ENCODE measurements at places on chromosomes 12 and 14.

DNA sequence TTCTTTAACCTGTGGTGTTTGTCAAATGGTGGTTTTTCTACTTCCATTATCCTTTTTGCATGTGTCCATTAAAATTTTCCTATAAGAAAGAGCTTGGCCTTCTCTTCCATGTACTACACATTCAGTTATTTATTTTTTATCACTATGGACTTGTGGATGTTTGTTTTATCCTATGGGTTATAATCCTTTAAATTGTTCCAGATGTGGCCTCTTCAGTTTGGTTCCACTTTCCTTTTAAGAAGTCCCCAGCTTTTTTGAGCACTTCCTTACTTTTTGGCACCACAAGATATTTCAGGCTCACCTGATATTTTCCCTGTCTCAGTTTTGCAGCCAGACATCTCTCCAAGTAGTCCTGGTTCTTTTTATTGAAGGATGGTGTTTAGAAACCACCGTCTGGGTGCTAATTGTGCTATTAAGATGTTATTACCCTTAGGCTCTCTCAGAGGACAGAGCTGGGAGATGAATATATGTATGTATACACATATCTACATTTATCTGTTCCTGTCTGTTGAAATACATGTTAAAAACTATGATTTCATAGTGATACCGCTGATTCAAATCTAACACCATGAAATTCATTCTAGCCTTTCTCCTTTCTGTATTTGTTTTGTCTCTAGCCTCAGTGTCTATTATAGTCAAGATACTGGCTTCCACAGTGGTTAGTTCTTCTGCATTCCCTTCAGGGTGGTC lies 408.5 kb upstream of the RGS6 start:
- no peak for DNase-seq

DNA sequence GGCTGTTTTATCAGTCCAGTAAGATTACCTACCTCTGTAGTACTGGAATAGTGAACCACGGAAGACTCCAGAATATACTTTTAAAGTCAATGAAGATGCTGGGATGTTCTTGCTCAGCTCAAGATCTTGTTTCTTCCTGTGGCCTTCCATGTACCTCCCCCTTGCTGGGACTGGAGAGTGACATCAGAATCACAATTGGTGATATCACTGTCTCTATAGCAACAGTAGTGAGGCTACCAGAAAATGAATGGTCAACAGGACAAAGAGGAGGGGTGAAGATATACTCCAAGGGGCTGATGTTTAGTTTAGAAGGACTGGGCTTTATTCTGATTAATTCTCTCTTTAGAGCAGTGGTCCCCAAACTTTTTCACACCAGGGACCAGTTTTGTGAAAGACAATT lies 3.8 kb downstream of the AKAP3 start:
- DNase-seq = no peak

DNA sequence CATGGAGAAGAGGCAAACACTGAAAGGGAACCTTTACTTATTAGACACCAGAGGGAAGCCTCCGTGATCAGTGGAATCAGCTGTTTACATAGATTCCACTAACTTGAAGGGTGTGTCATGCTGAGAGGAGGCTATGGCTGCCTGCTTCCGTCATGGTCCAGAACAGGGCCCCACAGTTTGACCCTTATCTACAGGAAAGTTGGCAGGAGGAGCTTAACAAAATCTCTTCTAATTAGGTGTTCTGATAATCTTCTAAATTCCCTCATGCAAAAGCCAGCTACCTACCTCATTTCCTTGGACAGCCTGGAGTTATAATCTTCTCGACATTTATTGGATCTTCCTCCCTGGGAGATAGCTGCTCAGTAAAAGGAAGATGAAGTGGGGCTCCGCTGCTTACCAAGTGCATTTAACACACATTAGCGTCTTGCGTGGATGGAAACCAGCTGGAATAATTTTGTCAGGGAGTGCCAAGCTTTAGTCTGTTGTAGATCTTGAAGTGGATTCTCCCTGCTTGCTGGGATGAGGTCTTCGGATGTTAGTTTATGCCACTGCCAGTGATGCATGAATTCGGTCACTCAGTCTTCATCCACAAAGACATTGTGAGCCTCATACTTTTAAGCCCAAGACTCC lies 171.0 kb downstream of the PAH start:
- no peak for DNase-seq

DNA sequence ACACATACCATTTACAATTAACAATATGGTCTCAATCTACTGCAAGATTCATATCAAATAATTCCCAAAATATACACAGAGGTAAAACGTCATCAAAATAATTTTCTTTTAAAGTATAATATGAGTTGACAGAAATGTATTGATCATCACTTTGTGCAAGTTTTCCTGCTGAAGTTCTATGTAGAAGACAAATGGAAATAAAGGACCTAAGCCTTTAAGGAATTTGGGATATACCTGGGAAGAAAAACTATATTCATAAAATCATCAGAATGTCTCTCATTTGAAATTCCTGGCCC lies 61.1 kb upstream of the DAAM1 start:
- no peak for DNase-seq

DNA sequence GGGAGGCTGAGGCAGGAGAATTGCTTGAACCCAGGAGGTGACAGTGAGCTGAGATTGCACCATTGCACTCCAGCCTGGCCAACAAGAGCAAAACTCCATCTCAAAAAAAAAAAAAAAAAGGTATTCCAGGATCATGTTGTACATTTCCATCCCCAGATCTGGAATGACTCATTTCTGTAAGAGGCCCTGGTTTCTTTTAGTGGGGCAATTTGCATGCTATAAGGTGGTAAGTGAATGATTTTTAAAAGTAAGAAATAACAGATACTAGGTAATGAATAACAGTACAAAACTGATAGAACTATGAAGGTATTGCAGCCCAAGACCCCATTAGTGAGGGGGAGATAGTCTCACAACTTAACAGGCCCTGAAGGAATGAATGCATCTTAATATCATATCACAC lies 17.7 kb upstream of the ADCK1 start:
- no peak for DNase-seq

DNA sequence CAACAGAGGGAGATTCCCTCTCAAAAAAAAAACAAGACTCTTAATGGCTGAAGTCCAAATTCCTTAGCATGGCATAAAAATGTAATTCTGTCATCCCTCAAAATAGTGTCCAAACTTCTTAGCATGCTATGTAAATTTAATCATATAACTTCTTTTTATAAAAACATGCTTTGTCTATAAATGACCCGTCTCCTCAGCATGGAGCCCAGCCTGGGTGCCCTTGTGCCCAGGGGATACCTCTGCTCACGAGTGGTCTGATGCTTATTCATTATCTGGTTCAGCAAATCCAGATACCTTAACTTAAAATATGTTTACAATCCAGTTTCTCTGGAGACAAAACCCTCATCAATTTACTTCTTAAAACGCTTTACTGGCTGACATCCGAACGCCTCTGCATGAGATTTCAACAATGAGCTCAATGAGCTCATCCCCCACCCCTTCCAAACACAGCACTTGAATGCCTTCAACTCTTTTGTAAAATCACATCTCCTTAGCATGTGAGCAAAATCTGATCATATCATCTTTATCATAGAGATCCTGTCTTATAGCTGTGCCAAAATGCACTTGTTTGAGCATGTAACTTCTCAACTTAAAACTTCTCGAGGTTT lies 15.7 kb downstream of the RTL1 start:
- no peak for DNase-seq

DNA sequence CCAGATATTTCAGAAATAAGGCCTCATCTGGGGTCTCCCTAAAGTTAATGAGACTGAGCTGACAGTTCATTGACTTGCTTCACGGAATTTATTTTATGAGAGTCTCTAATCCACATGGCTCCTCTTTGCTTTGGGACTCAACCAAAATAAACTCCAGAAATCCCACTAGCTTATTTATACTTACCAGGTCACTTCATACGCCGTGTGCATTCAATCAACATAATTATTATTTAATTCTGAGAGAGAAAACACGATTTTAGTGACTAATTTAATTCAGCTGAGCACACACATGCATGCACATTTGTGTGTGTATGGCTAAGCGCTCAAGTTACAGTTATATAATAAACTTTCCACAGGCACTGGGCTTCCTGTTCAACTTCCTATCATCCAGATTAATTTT lies 333.4 kb upstream of the CCDC196 start:
- no peak for DNase-seq

- no peak for DNase-seq
These were observed 553.9 kb downstream of the VRK1 start for GRCh38 chr14:97350894-97351731.

DNA sequence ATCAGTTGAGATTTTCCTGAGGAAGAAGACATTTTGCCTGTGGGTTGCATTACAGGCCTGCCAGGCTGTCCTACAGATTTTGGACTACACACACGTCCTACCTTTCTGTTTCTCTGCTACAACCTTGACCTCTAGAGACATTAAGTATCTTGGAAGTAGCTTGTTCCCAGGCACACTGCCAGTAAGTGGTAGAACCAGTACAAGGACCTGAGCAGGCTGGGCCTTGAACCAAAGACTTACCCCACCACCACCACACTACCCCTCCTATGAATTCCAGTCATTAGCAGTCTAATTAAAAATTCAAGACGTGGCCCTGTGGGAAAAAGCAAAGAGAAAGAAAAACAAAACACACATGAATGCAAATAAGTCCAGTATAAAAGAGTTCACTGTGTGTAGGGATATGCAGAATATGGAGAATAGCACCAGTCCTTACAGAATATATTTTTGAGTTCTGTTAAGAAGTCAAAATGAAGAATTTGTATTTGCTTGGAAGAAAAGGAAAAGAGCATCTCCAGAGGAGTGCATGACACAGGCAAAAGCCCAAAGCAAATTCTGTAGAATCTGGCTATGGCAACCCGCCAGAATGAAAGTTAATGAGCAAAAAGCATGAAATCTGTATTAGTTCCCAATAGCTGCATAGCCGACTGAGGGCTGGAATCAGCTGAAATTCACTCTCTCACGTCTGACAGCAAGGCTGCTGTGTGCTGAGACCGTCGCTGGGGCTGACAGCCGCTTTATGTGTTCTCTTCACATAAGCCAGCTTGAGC lies 74.3 kb upstream of the ST8SIA1 start:
- DNase-seq = no peak

GRCh38 chr12:123532808-123533649 lies 490 bp downstream of the RILPL1 start:
- no peak for DNase-seq

- no peak for DNase-seq
These were observed 12.5 kb downstream of the SELPLG start for GRCh38 chr12:108621161-108621560.

GRCh38 chr14:22588526-22589095 lies 413 bp downstream of the DAD1 start:
- no peak for DNase-seq

DNA sequence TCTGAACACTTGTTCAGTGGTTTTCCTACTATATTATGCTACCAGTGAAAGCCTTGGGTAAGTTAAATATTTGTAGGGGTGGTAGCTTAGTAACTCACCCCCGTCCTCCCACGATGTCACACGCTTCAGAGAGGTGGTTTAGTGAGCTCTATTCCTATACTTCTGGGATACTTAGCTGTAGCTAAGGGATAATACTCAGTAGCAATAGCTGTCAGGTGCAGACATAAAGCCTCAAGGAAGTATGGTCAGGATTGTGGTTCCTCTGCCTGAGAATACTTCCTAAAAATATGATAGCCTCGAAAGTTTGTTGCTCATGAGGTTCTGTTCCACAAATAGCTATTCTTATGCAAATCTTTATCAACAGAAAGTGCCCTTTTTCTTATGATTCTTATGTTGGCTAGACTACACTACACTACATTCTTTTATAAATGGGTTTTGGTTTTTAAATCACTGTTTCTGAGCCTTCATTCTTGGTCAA lies 11.9 kb downstream of the DLST start:
- no peak for DNase-seq

DNA sequence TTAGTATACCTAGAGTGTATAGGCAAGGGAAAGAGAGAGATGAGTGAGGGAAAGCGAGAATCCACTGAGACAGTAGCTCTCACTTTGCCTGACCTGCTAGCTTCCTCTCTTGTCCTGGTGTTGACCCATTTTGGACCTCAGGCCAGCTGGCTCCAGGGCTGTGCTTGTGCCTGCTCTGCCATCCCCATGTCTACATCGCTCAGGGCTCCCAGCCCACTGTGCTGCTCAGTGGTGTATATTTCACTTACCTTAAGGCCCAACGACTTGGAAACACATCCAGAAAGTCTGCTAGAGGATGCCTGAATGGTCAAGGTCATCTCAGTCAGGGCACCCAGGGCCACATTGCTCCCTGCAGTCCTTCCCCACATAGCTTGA lies 964 bp upstream of the SERPINA4 start:
- no peak for DNase-seq

GRCh38 chr14:68520637-68521556 lies 272.0 kb downstream of the ZFP36L1 start:
- no peak for DNase-seq

DNA sequence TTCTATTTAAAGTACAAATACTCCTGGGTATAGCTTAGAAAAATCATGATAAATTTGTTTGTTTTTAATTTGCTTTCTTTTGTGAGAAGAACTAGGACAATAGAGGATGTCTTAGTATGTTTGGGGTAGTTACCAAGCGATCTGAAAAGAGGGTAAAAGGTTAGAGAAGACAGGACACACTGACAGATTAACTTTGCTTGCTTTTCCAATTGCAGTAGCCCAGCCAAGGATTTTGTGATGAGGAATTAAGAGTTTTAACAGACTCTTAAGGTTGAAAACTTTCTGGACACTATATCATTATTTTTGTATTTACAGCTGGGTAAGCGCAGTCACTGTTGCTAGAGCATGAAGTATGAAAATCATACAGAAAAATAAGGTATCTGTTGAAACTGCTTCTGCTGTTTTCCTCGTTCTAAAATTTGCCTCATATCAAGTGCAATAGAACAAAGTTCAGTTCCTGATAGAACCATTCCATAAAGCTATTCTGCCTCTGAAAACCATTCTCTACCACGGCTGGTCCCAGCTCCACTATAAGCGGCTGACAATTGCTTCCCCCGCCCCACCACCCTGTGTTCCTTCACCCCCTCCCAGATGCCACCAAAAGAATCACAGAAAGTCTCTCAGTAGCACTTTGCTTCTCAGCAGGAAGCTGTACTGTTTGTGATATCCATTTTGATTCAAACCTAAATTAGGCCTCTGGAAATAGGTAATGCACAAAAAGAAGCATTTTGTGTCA lies 413.4 kb downstream of the BCAT1 start:
- no peak for DNase-seq

DNA sequence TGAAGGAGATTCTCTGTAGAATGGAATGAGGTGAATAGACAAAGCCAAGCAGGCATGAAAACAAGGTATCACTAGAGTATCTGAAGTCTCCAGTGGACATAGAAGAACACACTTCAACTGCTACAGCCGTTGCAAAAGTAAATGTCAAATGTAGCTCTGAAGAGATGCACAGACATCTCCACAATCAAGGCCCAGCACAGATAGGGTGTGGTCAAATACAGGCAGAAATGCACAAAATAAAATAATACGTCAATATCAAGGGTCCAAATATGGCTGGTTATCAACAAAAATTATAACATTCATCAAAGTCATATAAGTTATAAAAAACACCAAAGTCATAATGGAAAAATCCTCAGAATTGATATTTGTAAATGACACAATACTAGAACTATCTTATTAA lies 1107.3 kb downstream of the TMEM121 start:
- DNase-seq = no peak

DNA sequence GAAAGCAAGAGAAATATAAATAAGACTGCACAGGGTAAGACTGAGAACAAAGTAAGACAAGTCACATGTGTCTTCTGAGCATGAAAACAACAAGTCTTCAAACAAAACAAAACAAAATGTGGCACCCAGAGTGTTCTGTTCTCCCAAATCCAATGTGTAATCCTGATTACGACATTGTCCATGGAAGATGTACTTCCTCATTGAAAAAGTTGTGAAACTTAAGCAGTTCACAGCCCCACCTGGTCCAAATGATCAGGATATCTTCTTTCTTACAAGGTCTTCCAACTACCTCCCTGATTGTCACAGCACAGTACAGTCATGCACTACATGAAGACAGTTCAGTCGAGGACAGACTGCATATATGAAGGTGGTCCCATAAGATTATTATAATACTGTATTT lies 23.3 kb upstream of the NEK9 start:
- DNase-seq = no peak

Measured in stimulated activated CD4-positive, alpha-beta T cell treated with anti-CD3 and anti-CD28 coated beads, Interleukin-15, amount 100 ng/mL, for 1 hour (primary cell).